ENCODE measurements at places on chromosomes 1 and 21.

GRCh38 chr1:38500352-38500751 is 359.2 kb downstream of the RRAGC start:
- DNase-seq: peak; percentile 34

DNA sequence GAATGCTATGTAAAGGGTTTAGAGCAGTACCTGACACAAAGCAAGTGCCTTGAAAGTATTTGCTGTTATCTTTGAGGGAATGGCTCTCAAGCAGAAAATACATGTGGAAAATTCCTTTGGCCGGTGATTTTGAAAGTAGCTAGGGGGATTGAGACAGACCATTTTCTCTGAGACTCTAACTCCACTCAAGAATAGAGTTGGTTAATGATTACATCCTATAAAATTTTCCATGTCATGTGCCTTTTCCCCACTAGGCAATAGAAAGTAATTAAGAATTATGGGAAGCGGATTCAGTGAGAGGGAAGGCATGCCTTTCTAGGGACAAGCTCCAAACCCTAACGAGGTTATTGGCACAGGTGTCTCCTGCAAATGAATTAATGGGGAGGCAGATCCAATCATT is 276.0 kb downstream of the GPATCH2 start:
- DNase-seq: peak; percentile 11

GRCh38 chr1:2589431-2590232 is 3.1 kb downstream of the PRXL2B start:
- no peak for DNase-seq

DNA sequence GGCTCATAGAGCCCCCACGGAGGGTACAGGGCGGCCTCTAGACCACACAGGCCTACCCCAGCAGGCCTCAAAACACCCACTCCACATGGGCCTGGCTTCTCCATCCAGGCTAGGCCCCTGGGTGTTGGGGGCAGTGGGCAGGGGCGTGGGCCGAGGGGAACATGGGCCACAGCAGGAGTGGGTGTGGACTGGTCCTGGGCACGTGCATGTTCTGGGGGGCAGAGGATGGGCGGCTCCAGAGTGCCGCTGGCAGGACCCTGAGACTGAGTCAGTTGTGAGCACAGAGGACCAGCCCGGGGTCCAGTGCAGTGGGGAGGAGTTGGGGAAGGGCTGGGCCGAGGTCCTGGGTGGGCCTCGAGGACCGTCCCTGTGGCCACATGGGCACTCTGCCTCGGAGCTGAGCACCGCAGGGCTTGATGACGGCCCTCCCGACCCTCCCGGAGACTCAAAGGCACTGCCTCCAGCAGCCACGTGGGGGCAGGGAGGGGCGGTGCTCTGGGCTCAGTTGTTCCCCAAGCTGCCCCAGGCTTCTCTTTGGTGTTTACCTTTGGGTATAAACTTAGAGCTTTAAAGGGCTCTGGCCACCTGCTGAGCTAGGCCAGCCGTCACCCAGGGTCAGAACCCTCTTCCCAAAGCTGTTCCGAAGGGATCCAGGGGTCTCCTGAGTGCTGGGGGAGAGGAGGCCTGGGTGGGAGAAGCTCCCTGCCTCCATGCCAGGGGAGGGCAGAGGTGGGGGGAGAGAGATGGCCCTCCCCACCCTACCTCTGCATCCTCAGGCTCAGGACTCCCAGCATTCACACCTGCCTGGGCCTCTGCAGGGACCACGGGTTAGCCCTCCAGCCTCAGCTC is 79.9 kb downstream of the MORN1 start:
- peak; percentile 89 for DNase-seq

- DNase-seq: peak; percentile 72
These were observed 9.9 kb downstream of the HCRTR1 start for GRCh38 chr1:31627301-31627929.

GRCh38 chr1:151336556-151336955 is 9.3 kb upstream of the PI4KB start:
- no peak for DNase-seq

- no peak for DNase-seq
These were observed 3.8 kb downstream of the IL22RA1 start for GRCh38 chr1:24139222-24139489.

DNA sequence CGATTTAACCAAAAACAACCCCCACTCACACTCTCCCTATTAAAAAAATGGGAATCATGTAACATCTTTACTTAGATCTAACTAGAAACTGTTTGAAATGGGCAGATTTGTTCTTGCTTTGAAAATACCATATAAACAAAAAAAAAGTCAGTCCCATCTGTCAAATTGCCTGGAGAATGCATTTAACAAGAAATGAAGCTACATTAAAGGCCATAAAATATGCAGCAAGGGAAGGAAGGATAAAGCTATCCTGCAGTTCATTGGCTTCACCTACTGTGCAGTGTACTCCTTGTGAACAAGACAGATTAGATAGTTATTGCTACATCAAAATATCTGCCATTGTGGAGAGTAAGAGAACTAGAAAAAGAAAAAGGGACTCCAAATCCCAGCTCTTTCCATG is 160.5 kb downstream of the LRRC7 start:
- DNase-seq: no peak

DNA sequence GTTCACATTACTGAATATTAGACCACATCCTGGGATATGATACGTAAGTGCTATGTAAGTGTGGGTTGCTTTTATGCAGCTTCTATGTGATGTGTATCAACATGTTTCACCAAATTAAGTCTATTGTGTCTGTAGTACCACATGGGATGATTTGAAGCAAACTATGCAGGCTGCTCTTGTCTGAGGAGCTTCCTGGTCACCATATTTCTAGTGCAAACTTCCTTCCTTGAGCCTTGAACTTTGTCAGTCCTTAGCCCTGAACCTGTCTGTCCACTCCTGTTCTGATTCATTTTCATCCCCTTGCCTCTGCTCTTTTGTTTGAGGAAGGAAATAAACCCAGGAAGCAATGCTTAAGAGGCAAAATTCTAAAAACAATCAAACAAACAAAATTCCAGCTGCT is 117.5 kb upstream of the VANGL1 start:
- no peak for DNase-seq

DNA sequence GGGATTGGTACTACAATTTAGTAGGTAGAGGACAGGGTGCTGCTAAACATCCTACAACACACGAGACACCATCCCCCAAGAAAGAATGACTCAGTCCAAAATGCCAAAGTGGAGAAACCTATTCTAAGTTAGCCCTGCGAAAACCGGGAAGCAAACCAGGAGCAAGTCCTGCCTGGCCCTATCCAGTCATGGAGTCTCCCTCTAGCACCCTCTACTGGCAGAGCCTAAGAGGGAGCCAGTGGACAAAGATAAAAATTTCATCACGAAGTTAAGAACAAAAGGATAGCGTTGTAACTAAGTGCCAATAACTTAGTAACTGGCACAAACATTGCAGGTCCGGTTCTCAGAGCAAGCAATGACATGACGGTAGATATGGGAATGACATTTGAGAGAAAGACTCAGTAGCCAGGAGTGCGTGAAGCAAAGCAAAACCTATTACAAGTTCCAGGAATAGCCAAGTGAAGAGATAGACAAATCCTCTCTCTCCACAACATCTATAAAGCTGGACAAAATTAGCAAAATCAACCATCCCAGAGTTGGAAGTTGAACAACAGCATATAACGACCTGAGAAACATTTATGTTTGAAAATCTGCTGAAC is 383.5 kb downstream of the OMA1 start:
- DNase-seq: peak; percentile 90

- no peak for DNase-seq
These were observed 35.5 kb downstream of the RHOU start for GRCh38 chr1:228770779-228771223.

DNA sequence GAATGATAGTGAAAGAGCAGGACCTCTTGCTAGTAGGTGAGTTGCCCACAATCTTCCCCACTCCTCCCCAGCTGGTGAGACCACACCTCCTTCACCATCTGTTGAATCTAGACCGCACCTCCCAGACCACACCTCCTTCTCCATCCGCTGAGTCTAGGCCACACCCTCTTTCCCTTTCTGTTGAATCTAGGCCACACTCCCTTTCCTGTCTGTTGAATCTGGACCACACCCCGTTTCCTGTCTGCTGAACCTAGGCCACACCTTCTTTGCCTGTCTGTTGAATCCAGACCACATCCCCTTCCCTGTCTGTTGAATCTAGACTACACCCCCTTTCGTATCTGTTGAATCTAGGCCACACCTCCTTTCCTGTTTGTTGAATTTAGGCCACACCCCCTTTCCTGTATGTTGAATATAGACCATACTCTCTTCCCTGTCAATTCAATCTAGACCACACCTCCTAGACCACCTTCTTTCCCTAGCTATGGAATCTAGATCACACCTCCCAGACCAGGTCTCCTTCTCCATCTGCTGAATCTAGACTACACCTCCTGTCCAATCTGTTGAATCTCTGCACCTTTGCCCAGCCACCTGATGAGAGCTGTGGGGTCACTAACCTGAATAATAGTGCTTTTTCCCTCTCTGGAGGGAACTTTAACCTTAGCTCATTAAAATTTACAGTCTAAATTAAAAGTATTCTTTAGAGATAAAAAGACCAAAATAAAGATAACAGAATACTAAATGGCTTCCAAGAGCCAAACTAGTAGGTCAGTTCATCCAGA is 116.3 kb downstream of the DAB1 start:
- DNase-seq: peak; percentile 79

DNA sequence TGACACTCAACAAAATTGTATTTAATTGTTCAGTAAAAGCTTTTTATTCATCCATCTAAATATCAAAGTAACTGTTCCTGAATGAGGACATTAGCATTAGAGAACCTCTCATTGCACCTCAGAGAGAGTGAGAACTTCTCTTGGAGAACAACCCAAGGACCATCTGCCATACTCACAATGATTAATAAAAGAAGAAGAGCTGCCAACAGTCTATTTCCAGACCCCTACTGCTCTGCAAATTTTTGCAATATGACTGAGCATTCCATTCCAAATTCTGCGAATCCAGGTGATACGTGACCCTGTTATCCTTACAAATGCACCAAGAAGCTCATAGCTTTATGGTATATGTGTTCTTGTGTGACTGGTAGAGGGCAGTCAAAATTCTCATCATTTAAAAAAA is 422.5 kb downstream of the NEGR1 start:
- no peak for DNase-seq
